ENCODE measurements at places on chromosomes 11 and 22. TPM values are rescaled to one million over a fixed set of nuclear protein-coding genes. Genes with fewer than 3 reads are reported as not detected.

DNA sequence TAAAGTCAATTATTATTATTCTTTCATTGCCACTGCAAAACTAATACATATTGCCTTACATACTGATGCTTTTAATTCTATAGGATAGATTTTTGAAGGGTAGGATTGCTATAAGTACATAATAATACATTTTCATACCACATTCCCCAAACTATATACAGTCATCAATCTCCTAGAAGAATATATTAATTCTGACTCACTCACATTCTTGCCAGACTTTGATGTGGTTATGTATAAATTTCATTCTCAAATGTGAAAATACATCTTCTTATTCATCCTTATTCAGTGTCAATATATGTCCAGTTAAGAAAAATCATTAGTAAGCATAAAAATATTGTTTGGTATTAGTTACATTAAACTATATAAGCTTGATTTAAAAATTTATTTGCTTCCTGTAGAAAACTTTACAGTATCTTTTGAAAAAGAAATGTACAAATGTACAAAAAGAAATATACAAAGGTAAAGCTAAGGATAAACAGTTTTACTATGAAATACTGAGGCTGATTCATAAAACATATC lies 458.8 kb upstream of the CNTN5 start:
- H3K36me3 ChIP-seq: no peaks in the 10 kb centered on the region
- H3K27ac ChIP-seq: no peak overlapping the region
- no peaks in the 10 kb centered on the region for H3K4me1 ChIP-seq
- no peak overlapping the region for H3K4me3 ChIP-seq
- H3K27me3 ChIP-seq: no peaks in the 10 kb centered on the region

DNA sequence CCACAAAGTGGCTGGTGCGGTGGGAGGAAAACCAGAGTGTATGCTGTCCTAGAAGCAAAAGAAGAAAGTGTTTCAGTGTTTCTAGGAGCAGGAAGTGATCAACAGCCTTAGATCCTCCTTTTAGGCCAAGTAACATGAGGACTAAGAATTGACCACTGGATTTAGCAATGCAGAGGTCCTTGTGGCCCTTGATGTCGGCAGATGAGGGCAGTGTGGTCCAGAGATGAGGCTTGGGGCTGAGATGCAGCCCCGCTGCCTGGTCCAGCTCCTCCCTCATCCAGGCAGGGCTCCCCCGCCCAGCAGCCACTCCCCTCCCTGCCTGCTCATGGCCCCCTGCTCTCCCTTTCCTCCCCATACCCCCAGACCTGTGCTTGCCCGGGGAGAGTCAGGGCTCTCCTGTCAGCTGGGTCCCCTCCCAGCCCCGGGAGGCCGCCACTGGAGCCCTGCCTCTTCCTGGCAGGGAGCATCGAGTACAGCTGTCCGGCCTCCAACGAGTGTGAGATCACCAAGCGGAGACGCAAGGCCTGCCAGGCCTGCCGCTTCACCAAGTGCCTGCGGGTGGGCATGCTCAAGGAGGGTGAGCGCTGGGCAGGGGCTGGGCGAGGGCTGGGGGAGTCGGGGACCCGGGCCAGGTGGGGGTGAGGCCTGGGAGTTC lies 3.7 kb downstream of the TRMT112 start:
- DNase-seq: no peak
- H3K27ac ChIP-seq: no peak overlapping the region
- H3K27me3 ChIP-seq: no peaks in the 10 kb centered on the region

CNGA4 gene
- 0.20 TPM for total RNA-seq

RAB36 gene
- total RNA-seq: 0.17 TPM

MALAT1 gene
- 36,047 TPM for total RNA-seq

All from CD4-positive, CD25-positive, alpha-beta regulatory T cell (primary cell).